ENCODE measurements at places on chromosomes 11 and 22. TPM values are rescaled to one million over a fixed set of nuclear protein-coding genes. Genes with fewer than 3 reads are reported as not detected.
A peak's percentile ranks its signal among the peaks of the same experiment; 100 is the strongest.

- H3K36me3 ChIP-seq, result no peaks in the 10 kb centered on the region
- DNase-seq, result peak; percentile 25
- H3K4me1 ChIP-seq, result no peaks in the 10 kb centered on the region
- no peaks in the 10 kb centered on the region for H3K27me3 ChIP-seq
Observed at GRCh38 chr11:69588270-69588669, 52.7 kb upstream of the CCND1 start.

Gene ARHGAP8
- total RNA-seq, result 62.8 TPM

Gene FAT3
- 78.0 TPM for total RNA-seq

DNA sequence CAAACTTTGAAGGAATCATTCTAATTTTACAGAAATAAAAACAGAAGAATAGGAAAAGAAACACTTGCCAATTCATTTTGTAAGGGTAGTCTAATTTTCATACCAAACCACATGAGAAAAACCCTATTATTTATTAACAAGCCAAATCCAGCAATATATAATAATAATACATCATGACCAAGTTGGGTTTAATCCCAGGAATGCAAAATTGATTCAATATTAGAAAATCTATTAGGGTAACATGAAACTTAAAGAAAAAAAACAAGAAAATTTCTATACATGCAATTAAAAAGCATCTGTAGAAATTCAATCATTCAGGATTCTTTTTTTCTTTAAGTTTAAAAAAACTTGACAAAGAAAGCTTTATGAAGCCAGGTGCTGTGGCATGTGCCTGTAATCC lies 16.8 kb downstream of the MAPK1 start:
- H3K4me1 ChIP-seq, result no peaks in the 10 kb centered on the region
- H3K4me3 ChIP-seq, result no peak overlapping the region
- H3K36me3 ChIP-seq, result no peaks in the 10 kb centered on the region
- no peaks in the 10 kb centered on the region for H3K27me3 ChIP-seq
- no peak overlapping the region for H3K27ac ChIP-seq

DNA sequence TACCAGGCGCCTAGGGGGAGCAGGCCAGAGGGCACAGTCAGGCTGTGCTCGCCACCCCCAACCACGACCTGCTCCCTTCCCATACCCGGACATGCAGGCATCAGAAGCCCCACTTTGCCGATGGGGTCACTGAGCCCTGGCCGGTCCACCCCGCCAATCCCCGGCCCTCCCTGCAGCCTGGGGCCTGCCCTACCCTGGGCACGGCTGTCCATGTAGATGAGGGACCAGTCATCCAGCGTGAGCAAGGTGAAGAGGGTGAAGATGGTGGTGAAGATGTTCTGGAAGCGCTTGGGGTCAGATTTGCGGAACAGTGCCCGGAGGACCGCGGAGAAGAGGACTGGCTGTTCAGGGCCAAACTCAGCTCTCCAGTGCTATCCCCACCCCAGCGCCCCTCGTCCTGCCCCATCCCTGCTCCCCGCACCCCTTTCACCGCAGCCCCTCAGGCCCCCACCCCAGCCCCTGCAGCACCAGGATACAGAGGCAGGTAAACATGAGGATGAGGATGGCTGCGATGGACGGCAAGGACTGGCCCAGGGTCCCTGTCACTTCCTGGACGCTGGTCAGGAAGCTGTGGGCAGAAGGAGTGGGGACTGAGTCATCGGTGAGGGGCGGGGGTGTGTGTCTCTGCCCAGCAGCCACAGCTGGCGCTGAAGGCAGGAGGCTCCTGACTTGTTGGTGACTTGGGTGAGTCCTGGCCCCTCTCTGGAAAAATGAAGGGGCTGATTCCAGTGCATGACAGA lies 5.5 kb downstream of the CATSPER1 start:
- H3K27me3 ChIP-seq, result 0 out of 2 replicates have a peak, but pooled peaks cover 10% of the 10 kb centered on the region
- H3K36me3 ChIP-seq, result no peaks in the 10 kb centered on the region
- no peak overlapping the region for H3K4me3 ChIP-seq
- H3K27ac ChIP-seq, result no peak overlapping the region
- no peaks in the 10 kb centered on the region for H3K4me1 ChIP-seq
- no peak for DNase-seq

- H3K27me3 ChIP-seq, result no peaks in the 10 kb centered on the region
- no peak overlapping the region for H3K27ac ChIP-seq
- no peaks in the 10 kb centered on the region for H3K36me3 ChIP-seq
Observed at GRCh38 chr11:106031936-106032335, 9.9 kb upstream of the MSANTD4 start.

Gene TNKS1BP1
- 72.2 TPM for total RNA-seq

GRCh38 chr22:31288496-31289240 lies 3.6 kb downstream of the PIK3IP1 start:
- 0 out of 2 replicates have a peak, but pooled peaks cover 8% of the 10 kb centered on the region for H3K4me1 ChIP-seq
- H3K27ac ChIP-seq, result no peak overlapping the region
- H3K36me3 ChIP-seq, result no peaks in the 10 kb centered on the region
- peaks cover 26% of the 10 kb centered on the region for H3K27me3 ChIP-seq
- no peak for DNase-seq

DNA sequence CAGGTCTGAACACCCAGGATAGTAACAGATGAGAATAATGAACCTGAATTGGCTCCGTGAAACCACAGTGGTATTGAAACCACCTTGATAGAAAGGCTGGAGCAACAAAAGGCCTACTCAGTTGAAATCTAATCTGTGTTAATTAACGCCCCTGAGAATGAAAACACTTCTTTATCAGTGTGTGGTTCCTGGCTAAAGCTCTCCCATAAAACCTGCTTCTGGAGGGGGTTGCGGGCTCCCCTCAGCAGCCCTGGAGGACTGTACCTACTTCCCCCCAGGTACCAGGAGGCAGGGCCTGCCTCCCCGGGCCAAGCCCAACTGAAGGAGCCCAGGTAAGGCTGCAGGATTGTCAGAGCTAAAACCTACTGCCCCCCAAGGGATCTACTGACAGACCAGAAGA lies 54.6 kb downstream of the PLEKHA7 start:
- H3K4me1 ChIP-seq, result peaks cover 24% of the 10 kb centered on the region
- H3K27ac ChIP-seq, result no peak overlapping the region
- no peak overlapping the region for H3K4me3 ChIP-seq
- H3K36me3 ChIP-seq, result no peaks in the 10 kb centered on the region
- DNase-seq, result no peak

DNA sequence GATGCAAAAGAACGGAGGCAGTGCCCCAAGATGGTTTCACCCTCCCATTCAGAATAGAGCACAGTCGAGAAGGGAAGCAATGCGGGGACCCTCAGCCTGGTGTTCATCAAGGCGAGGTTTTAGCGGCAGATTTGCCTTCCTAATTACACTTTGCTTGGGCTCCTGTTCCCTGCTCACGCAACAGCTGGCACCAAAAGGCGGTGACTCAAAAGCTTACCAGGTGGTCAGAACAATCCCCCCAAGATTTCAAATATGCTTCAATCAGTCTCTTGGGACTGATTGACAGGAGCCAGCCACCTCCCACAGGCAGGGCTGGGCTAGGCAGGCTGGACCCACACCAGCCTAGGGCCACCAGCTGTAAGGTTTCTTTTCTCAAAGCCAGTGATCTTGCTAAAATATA lies 14.2 kb downstream of the IGSF9B start:
- H3K4me1 ChIP-seq, result peaks cover 10% of the 10 kb centered on the region
- no peaks in the 10 kb centered on the region for H3K27me3 ChIP-seq
- no peak for DNase-seq
- H3K27ac ChIP-seq, result no peak overlapping the region
